Mammary microvascular endothelial cell (primary cell): ENCODE measurements at places on chromosomes 3 and 15. TPM values are rescaled to one million over a fixed set of nuclear protein-coding genes. Genes with fewer than 3 reads are reported as not detected.

SERPINI1 gene
- 0.40 and 1.4 TPM in 2 replicates for total RNA-seq

MPI gene
- total RNA-seq, result 35.4 and 42.9 TPM in 2 replicates

HAUS2 gene
- total RNA-seq, result 63.6 and 81.9 TPM in 2 replicates

LRRN1 gene
- total RNA-seq, result not detected in 2 replicates

SLC35G2 gene
- total RNA-seq, result 16.1 and 20.8 TPM in 2 replicates

FGF12 gene
- 6.9 and 7.3 TPM in 2 replicates for total RNA-seq

ATP6V1A gene
- 78.7 and 86.9 TPM in 2 replicates for total RNA-seq

SEC61A1 gene
- 228 and 249 TPM in 2 replicates for total RNA-seq

CCR4 gene
- 2.3 and 2.6 TPM in 2 replicates for total RNA-seq

TMEM40 gene
- not detected in 2 replicates for total RNA-seq

MASP1 gene
- 0.13 TPM in 1 of 2 replicates, not detected in the other for total RNA-seq

ABI3BP gene
- total RNA-seq, result 3.6 and 8.5 TPM in 2 replicates

TRH gene
- total RNA-seq, result not detected in 2 replicates

SEMA7A gene
- 0.44 and 0.67 TPM in 2 replicates for total RNA-seq

APBA2 gene
- total RNA-seq, result 28.7 and 29.7 TPM in 2 replicates

PTX3 gene
- total RNA-seq, result 246 and 258 TPM in 2 replicates

VGLL3 gene
- total RNA-seq, result 2.5 and 2.7 TPM in 2 replicates

ITPR1 gene
- 9.9 and 13.6 TPM in 2 replicates for total RNA-seq

CPEB1 gene
- total RNA-seq, result not detected in 2 replicates

RAB6B gene
- 1.1 and 1.2 TPM in 2 replicates for total RNA-seq

SAMMSON gene
- total RNA-seq, result not detected in 2 replicates

BRPF1 gene
- 14.9 and 19.8 TPM in 2 replicates for total RNA-seq

TMEM212 gene
- not detected in 2 replicates for total RNA-seq

FAM43A gene
- 218 and 241 TPM in 2 replicates for total RNA-seq

MYLK gene
- 92.5 and 115 TPM in 2 replicates for total RNA-seq

DNAH12 gene
- total RNA-seq, result under 0.01 TPM in 2 replicates

TRIM42 gene
- not detected in 2 replicates for total RNA-seq

DUOXA2 gene
- total RNA-seq, result not detected in 2 replicates

ATP2B2 gene
- not detected in 2 replicates for total RNA-seq

PLOD2 gene
- 78.6 and 79.3 TPM in 2 replicates for total RNA-seq

CAMKV gene
- total RNA-seq, result not detected in 2 replicates

CELF6 gene
- 0.13 TPM in 1 of 2 replicates, not detected in the other for total RNA-seq

CYP1A2 gene
- total RNA-seq, result not detected in 2 replicates

RYR3 gene
- not detected in 2 replicates for total RNA-seq

FANCD2OS gene
- not detected in 2 replicates for total RNA-seq

RPL32 gene
- total RNA-seq, result 1,196 and 1,750 TPM in 2 replicates

CEMIP gene
- 0.10 and 0.67 TPM in 2 replicates for total RNA-seq
